GM20000 (cell line): ENCODE measurements at places on chromosomes 5 and 9.

GRCh38 chr5:168020542-168021294 is 270.7 kb upstream of the WWC1 start:
- DNase-seq: no peak

DNA sequence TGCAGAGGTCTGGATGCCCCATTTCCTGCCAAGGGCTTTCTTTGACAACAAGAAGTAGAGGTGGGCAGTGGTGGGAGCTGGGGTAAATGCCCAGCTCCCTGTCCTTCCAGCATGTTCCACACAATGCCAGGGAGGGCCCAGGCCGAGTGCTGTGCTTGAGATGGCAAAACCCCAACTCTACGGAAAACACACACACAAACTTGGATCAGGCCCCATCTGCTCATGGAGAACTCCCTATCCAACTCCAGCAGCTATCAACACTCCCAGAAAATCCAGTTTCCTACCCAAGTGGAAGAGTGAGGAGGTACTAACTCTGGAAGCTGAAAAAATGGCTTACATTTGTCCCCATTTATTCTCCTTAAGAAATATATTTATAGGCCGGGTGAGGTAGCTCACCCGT is 61.1 kb upstream of the FUBP3 start:
- no peak for DNase-seq

GRCh38 chr5:157471709-157472108 is 11.7 kb downstream of the NIPAL4 start:
- peak; percentile 56 for DNase-seq

DNA sequence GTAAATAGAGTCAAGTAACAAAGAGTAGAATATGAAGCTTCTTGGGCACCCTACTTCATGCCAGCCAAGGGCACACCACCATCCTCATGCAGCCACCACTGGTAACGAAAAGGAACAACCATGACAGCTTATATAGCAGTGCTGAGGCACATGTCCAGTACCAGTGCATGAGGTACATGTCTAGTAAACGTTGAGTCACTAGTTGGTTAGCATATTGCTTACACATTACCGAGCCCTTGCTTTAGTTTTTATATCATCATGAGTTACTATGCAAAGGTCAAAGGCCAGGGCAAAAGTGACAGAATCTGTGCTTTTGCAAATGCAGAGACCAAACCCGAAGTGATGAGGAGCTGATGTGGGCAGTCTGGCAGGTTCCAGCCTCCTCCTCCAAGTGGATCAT is 147.1 kb upstream of the MAP1B start:
- DNase-seq: no peak

DNA sequence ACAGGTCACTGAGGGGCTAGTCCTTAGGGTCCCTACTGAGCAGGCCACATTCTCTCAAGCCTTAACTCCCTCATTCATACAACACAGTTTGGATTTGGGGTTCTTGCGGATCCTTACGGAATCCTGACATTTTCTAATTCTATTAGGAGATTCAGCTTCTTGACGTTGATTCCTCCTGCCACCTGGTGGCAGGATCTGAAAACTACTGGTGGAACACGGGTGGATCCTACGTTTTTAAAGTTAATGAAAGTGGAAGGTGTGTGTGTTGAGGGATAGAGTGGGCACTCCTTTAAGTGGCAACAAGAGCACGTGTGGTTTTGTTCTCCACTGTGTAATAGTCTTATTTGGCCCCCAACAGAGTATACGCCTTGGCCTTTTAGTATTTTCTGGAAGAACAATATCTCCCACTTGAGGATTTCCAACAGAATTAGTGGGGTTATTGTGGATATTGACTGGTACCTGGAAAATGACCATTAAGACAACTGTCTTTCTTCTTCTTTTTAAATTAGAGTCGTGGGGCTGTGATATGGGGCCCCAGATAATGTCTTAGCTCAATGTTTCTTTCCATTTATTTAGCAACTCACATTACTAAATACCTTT is 25.2 kb downstream of the SLC28A3 start:
- DNase-seq: peak; percentile 55

DNA sequence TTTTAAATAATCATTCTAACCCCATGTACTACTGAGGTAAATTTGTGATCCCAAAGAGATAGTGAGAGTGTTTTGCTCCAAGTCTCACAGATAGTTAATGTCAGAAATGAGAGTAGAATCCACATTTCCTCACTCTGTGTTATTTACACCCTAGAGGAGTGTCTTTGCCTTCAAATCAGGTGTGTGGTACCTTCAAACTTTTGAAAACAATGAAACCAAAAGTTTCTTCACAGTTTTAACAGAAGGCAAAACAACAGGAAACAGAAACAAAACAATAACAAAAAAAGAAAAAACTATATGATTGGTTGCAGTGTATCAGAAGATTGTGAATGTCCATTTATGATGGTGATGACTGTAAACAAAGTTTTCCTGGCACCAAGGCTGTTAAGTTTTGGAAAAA is 85.9 kb downstream of the ERBIN start:
- no peak for DNase-seq

DNA sequence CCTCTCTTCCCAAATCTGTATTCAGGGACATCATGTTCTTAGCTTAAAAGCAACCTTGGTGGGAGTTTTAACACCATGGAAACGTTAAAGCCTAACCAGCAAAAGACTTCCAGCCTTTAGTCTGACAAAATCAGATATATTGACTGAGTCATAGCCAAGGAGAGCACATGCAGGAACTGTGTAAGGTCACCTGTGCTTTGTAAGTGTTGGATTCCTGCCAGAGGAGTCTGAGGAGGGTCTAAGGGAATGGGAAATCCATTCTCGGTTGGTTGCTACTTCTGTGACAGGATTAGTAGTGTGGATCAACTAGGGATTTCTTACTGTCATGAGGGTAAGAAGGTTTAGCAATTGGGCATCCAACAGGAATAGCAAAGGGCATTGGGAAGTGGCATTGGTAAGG is 142.0 kb upstream of the CHD1 start:
- DNase-seq: no peak

DNA sequence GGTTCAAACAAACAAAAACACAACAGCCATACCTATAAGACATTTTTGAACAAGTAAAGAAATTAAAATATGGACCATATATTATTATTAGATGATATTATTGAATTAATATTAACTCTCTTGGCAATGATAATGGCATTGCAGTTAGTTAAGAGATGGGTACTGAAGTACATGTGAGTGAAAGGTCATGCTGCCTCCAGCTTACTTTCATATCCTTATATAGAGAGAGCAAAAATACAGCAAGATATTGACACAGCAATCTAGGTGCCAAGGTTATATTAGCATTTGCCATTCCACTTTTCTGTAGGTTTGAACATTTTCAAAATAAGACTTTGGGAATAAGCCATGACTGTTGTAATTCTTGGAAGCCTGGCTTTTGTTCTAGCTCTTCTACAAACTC is 6.1 kb downstream of the TNFSF8 start:
- DNase-seq: no peak

DNA sequence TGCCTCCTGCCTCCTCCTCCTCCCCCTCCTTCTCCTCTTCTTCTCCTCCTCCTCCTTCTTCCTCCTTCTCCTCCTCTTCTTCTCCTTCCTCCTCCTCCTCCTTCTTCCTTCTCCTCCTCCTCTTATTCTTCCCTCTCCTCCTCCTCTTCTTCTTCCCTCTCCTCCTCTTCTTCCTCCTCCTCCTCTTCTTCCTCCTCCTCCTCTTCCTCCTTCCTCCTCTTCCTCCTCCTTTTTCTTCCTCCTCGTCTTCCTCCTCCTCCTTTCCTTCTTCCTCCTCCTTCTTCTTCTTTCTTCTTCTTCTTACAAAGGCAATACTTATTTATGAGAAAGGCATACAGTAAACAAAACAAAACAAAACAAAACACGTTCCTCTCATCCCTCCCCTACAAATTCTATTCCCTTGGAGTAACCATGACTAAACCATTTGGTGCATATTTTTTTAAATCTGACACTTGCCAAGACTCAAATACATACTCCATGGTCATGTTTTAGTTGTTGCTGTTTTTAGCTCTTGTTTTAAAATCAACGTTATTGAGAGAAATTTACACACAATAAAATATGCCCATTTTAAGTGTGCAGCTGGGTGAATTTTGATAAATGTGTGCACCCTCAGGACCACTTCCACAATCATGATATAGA is 135.6 kb downstream of the FOXD1 start:
- no peak for DNase-seq

DNA sequence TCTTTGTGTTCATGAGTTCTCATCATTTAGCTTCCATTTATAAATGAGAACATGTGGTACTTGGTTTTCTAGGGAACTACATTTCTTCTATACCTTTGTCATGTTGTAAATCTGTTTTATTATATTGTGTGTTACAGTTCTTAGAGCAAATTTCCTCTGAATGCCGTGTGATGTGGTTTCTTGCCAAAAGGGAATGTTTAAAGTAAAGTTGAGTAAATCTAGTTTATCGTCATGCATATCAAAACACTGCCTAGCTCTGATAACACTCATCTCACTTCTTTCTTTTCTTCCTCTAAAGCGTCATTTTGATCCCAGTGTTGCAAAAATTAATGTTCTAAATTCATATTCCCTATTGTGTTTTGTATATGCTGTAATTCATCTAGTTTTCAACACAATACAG is 295.4 kb upstream of the HAPLN1 start:
- DNase-seq: no peak

DNA sequence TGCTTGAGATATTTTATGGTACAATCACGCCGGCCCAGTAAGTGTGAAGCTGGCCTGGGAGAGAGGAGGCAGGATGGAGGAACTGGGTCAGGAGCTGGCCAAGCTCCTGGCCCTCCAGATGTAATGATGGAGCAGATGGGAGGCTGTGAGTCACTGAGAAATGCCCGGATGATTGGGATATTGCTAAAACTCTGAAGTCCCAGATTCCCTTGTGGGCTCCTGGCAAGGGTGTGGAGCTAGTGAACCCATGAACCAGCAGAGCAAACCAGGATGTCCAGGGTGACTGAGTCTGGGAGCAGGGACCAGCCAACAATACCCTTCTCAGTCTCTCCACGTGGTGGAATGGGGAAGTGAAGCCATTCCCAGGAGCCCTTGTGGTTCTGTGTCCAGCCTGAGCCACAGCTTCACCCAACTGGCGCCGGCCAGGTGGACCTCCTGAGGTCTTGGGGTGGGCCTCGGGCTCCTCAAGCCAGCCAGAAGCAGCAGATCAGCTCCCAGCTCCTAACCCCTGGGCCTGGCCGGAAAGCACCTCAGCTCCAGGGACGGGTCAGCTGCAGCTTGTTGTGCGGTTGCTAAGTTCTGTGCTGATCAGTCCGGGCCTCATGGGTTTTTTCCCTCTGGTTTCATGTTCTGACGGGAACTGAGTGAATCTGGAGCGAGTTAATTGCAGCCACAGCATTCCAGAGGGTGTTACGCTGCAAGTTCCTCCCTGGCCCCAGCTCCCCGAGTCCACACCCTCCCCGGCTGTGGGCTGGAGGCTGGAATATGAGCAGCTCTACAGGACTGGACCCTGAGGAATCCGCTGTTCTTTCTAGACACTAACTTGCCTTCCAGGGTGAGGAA is 37.6 kb downstream of the DUSP1 start:
- no peak for DNase-seq

GRCh38 chr9:130444565-130445221 is at the start of gene ASS1:
ASS1 (plus strand) TSS chr9:130444961; CDS start chr9:130452229, 7,268 bp downstream.
- DNase-seq: peak; percentile 79

GRCh38 chr9:109278216-109278615 is 42.6 kb downstream of the EPB41L4B start:
- DNase-seq: no peak

- DNase-seq: no peak
Measured at GRCh38 chr5:83837265-83837907, 116.7 kb upstream of the HAPLN1 start.

GRCh38 chr5:8641786-8642505 is 773.0 kb downstream of the MTRR start:
- no peak for DNase-seq
